ENCODE measurements at places on chromosomes 5 and 9.

- DNase-seq: no peak
Observed at GRCh38 chr9:78239506-78239905, 3.6 kb downstream of the CEP78 start.

DNA sequence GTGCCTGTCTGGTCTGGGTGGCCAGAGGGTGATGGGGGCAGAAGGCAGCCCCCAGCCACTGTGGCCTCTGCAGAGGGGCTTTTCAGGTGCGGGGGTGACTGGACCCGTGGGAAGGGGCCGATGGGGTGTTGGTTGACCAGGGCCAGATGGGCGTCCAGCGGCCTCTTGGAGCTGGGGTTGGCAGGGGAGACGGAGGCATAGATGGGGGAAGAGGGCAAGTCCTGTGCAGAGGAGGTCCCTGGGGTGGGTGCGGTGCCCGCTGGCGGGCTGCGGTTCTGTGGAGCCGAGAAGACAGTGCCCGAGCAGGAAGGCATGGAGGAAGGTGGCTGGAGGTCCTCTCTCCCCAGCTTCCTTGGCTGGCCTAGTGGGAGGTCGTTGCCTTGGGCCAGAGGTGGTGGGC lies 18.7 kb upstream of the AKNA start:
- DNase-seq: peak; percentile 78

- no peak for DNase-seq
Observed at GRCh38 chr5:83925321-83925954, 204.8 kb upstream of the HAPLN1 start.

DNA sequence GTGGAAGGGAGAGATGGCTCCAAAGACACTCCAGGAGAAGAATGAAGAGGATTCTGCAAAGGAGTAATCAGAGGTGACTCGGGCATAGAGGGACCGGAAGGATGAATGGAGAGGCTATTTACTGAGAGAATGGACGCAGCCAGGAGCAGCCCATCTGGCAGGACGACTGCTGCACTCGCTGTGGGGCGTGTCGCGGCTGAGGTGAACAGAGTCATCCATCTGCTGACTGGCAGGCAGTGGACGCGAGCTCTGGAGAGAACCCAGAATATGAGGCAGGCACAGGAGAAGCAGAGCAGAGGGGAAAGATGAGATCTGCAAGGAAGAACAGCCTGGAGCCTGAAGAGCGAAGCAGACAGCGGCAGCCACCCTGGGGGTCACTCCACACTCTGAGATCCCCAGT lies 16.4 kb downstream of the FGF1 start:
- no peak for DNase-seq

- DNase-seq: no peak
Observed at GRCh38 chr9:122572456-122572855, 10.7 kb downstream of the OR1L8 start.

DNA sequence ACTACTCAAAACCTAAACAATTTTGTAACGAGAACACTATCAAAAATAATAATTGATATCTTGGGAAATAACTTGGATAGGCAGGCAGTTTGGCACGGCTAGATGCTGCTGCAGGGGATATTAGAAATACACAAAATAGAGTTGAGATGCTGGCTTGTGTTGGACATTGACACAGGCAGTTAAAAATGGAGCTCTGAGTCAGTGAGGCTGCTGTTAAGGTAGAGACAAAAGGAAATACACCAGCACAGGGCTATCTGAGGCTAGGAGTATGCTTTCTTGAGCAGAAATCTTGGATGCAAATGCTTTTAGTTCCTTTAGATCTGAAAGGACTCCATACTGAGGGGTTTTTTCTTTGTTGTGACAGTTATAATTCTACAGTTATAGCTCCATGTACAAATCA lies 16.6 kb downstream of the TENT2 start:
- DNase-seq: no peak

GRCh38 chr5:99900302-99900852 lies 634.8 kb upstream of the FAM174A start:
- no peak for DNase-seq

DNA sequence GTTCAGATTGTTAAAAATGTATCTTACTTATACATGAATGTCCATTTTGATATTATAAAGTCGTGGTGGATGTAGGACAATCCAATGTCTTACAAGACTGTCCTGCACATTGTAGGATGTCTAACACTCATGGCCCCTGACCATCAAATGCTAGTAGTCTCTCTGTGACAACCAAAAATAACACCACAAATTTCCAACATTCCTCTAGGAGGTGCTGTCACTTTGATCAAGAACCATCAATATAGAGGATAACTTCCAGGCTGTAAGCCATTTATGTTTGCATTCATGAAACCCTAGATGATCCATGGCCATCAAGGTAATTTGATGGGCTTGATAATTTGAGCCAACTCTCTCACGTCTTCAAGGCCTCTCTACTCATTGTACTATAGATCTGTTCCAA lies 20.5 kb upstream of the ZFR start:
- DNase-seq: no peak

DNA sequence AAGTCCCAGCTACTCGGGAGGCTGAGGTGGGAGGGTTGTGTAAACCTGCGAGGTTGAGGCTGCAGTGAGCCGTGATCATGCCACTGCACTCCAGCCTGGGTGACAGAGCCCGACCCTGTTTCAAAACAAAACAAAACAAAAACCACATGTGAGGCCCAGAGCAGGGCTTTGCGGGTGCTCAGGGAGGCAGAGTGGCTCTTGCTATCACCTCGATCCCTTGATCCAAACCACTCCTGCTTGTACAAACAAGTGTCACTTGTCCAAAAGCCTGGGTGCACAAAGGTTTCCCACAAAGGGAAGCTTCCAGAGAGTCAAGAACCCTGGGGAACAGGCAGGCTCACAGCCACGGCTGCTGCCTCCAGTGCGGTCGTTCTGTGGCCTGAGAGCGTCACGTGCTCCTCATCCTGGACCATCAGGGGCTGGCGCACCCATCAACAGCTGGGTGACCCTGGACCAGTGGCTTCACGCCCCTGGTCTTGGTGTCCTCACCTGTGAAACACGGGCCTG lies 162.7 kb downstream of the C9orf50 start:
- no peak for DNase-seq

DNA sequence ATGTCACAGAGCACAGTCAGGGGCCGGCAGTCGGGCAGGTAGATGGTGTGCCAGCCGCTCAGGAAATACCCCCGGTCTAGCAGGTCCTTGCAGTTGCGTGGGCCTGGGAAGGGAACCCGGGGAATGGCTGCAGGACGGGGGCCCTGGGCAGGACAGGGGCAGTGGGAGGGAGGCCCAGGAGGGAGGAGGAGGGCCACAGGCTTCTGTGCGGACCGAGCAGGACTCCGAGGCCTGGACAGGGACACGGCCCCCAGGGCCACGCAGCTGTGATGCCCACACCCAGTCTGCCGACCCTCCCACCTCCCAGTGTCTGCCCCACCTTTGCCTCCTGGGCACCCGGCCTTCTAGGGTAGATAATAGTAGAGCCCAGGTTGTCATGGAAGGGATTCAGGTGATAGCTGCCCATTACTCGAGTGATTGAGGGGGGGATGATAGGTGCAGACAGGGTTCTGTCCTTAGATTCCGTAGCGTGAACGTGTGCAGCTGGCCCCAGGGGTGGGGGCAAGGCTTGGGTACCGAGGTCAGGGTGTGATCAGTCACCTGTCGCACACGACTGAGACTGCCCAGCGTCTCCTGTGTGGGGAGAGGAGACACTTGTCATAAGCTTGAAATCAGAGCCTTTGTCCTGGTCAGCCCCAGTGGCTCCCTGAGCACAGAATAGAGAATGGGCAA lies 4.5 kb downstream of the FCN1 start:
- no peak for DNase-seq

- no peak for DNase-seq
Observed at GRCh38 chr5:129460672-129460935, 506 bp downstream of the ADAMTS19 start.

DNA sequence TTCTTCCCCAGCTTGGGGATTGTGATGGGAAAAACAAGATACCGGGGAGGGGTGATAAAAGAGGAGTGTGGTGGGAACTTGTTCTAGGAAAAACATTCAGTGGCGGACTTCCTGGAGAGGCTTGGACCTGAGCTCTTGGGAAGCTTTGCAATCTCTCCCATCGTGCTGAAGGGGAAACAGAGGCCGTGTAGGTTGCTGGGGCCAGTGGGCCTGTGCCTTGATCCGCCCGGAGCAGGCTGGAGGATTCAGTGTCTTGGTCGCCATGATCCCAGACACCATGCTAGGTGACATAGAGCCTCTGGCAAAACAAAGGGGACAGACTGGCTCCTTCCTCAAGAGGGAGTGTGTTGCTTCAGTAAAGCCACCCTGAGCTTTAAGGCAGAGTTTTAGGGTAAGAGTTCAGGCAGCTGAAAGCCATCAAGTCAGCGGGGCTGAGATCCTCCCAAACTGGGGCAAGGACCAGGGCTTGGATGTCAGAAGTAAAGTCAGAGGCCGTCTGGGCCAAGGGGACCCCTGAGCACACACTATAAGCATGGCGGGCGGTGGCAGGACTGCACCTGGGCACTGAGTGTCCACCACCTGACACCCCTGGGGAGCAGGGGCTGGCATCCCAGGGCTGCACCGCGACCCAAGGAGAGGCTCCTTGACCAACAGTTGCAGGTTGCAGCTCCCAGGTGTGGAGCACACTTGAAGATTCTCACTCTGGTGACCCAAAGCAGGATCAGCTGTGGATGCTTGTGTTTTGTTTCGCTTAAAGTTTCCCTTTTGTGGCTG lies 44.7 kb downstream of the TRIP13 start:
- peak; percentile 69 for DNase-seq

DNA sequence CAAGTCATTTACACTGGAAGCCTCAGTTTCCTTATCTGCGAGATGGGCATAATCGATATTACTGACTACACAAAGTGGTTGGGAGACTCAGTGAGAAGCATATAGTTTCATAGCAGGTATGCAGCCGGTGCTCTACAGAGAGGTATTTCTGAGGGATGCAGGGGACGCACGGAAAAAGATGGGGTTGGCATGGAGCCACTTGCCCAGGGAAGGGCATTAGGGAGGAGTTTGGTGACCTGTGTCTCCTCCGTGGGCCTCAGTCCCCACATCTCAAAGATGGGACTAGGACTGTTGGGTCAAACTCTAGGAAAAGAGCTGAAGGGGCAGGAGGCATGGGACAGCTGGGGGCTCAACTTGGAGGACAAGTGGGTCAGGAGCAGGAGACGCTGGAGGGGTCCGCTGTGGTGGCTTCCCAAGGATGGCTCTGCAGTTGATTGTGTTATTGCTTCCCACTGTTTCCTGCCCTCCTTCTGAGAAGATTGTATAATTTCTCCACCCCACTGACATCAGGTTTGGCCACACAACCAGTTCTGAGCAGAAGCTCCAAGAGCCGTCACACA lies 158.6 kb upstream of the ALDH1B1 start:
- no peak for DNase-seq

DNA sequence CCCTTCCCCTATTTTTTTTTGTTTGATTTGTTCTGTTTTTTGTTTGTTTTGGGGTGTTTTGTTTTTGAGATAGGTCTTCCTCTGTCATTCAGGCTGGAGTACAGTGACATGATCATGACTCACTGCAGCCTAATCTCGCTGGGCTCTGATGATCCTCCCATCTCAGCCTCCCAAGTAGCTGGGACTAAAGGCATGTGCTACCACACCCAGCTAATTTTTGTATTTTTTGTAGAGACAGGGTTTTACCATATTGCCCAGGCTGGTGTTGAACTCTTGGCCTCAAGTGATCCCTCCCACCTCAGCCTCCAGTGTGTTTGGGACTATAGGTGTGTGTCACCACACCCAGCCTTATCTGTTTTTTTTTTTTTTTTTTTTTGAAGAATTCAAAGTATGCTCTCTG lies 605.4 kb downstream of the DNAH5 start:
- no peak for DNase-seq

- no peak for DNase-seq
Observed at GRCh38 chr9:100098046-100098886, 534 bp downstream of the ERP44 start.

- no peak for DNase-seq
Observed at GRCh38 chr5:149228618-149229297, 42.9 kb upstream of the AFAP1L1 start.

DNA sequence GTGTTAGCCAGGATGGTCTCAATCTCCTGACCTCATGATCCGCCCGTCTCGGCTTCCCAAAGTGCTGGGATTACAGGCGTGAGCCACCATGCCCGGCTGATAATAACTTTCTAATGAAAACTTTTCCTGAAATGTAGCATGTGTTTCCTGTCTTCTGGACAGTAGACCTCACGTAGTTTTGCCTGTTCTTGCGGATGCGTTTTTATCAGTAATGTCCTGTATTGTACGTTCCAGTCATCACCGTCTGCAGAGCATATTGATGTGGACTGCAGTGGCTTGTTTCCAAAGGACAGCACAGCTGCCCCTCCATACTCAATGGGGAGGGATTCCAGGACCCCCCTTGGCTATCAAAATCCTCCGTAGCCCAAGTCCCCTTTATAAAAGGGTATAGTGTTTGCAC lies 12.8 kb downstream of the EXOC3 start:
- DNase-seq: no peak

DNA sequence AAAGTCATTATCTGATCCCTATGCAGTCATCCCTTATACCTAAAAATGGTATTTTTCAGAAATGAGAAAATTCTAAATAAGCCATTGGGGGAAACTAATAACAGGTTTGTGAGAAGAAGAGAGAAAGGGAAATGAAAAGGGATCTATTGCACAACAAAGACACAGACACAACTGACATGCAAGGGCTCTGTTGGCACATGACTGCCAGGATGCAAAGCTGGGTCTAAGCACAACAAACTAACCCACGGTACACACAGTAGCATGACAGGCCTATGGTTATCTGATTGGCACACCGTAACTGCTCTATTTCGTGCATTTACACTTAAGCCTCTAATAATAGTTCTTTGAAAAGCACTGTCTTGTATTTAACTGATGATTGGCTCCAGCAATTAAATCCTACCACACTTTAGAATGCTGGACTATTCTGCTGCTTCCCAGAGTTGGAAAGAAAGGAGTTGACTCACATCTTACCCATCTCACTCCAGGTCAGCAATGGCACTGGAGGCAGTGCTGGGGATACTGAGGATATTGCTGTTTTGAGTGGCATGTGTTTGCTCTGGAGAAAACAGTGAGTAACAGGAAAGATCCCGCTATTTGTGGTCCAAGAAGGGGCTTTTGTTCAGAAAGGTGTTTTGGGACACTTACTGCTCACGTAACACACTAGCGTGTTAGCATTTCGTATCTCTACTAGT lies 328.3 kb downstream of the GLIS3 start:
- no peak for DNase-seq

GRCh38 chr5:158940977-158941376 lies 158.7 kb downstream of the EBF1 start:
- no peak for DNase-seq

DNA sequence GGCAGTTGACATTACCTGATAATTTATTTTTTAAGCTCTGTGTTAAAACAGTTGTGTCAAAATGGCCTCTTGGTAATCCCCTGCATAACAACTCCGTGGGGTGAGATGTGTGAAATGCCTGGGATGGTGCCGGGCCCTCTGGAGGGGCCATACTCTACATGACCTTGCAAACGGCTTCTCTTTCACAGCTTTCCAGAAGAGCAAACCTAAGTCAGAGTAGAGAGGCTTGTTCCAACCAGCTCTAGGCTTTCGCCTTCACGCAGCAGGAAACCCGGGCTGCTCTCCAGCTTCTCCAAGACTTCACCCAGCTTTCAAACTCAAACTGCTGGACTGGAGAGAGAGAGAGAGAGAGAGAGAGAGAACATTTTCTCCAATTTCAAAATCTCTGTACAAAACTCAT lies 120.1 kb downstream of the SNX18 start:
- no peak for DNase-seq
